ENCODE measurements at places on chromosomes 7 and 10.
A peak's percentile ranks its signal among the peaks of the same experiment; 100 is the strongest.

DNA sequence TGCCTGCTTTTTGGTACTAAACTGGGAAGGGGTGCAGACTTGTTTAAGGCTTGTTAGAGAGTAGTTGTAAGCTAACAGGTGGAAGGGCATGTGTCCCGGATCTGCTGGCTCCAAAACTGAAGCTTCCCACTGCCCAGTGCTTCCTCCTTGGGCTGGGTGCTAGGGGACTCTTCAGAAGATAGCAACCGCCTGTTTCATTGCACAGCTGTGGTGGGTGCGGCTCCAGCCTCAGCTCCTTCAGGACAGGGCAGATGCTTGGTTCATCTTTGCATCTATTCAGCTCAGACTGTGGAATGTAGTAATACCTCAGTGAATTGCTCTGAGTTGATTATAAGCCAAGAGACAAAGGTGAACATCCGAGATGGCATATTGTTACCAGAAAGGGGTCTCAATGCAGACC lies 527.1 kb downstream of the TYW1 start:
- DNase-seq: no peak

GRCh38 chr7:141369422-141369821 lies 181.8 kb upstream of the AGK start:
- no peak for DNase-seq

- no peak for DNase-seq
Observed at GRCh38 chr7:18505870-18506460, 10.4 kb downstream of the HDAC9 start.

- DNase-seq: peak; percentile 27
Observed at GRCh38 chr7:33932832-33933468, 27.6 kb downstream of the BMPER start.

- DNase-seq: no peak
Observed at GRCh38 chr7:326809-327232, 36.9 kb downstream of the FOXL3 start.

DNA sequence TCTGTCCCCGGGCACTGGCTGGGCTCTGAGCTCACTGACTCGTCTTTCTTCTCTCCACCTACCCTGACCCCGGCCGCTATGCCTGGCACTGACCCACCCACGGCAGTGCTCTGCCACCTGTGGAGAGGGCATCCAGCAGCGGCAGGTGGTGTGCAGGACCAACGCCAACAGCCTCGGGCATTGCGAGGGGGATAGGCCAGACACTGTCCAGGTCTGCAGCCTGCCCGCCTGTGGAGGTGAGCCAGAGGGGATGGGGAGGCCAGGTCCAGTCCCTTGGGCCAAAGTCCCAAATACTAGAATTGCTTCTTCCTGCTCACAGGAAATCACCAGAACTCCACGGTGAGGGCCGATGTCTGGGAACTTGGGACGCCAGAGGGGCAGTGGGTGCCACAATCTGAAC lies 27.3 kb downstream of the TBATA start:
- no peak for DNase-seq

DNA sequence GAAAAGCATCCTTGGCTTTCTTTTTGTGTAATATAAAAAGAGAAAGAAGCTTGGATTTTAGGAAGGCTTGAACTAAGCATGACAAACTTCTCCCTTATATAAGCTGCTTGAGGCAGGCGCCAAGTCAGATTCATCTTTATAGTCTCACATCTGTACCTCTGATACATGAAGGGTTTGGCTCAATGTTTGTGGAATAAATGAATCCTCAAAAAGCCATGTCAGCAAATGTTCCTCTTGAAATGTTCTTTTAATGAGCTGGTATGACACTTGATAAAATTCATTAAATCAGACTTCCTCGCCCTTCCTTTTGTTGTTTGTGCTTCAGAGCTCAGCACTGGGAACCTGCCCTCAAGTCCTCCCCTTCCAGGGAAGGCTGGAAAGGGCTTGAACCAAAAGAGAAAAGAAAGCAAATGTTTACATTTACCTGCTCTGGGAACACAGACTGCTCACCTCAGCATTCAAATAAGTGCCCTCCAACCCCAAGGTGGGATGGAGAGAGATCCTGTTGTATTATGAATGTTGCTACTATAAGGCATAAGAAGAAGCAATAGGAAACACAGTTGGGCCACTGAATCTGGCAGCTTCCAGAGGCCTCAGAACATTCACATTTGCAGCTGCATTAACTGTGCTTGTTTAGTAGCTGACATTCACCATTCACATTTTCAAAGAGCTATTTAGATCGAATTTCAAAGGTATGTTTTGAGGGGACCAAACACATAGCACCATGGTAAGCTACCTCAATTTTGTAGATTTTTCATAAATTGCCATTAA lies 212.6 kb downstream of the CACNA2D1 start:
- DNase-seq: no peak

DNA sequence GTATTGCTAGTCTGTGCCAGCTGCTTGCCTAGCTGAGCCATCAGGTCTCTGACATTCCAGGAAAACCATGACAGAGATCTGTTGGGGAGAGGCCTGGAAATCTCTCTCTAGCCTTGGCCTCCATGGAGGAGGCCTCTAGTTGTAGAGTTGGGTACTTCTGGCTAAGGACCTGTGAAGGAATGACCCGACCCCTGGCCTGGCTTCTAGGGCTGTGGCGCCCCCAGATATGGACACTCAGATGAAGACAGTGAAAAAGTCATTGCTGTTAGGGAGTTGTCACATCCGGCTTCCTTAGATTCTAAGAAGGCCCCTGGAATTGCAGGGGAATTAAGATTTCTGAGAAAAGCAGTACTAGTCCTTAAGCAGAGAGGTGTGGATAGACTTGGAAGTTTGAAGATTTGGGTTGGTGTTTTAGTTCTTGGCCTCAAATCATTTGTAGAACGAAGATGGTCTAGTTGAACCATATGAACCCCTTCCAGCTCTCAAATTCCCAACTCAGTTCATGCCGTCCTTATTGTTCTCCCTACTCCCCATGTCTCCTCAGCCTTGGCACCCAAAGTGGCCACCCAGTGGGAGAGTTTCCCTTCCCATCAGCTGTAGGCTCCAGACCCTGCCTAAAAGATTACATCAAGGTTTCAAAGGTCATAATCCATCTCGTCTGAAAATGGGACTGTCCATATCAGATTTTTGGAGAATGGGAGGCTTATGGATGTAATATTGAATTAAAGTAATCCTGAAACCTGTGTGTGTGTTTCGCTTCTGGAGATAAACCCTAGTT lies 7.0 kb downstream of the HHEX start:
- no peak for DNase-seq

- no peak for DNase-seq
Observed at GRCh38 chr7:106064316-106064715, 47.8 kb downstream of the SYPL1 start.

DNA sequence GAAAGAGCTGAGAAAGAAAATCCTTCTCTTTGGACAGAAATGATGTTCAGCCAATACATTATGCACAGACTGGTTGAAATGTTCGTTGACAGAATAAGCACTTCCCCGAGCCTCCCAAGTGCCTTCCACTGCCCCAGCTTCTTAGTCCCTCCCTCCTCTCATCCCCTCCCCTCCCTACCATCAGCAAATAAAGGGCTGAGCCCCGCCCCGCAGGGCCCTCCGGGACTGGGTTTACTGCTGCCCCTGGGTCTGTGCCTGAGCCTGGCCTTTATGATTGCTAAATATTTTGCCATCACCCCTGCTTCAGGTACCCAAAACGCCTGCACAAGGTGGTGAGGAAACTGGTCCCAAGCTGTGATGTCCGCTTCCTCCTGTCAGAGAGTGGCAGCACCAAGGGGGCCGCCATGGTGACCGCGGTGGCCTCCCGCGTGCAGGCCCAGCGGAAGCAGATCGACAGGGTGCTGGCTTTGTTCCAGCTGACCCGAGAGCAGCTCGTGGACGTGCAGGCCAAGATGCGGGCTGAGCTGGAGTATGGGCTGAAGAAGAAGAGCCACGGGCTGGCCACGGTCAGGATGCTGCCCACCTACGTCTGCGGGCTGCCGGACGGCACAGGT lies 28.1 kb downstream of the HKDC1 start:
- no peak for DNase-seq

DNA sequence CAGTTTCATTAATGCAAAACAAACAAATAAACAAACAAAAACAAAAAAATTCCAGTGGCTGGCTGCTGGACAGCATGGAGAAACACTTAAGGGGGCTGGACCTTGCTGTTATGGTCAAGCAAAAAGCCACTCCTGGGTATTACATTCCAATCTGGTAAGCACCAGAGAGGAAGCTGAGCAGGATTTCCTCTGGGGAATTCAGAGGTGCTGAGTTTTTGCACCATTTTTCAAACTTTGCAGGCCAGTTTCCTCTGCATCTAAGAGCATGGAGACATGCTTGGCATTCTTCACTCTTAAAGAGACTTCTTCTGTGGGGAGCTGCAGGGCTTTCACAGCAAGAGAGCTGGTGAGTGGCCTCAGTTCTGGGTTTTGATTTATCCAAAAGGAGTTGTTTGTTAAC lies 84.5 kb downstream of the FZD1 start:
- DNase-seq: no peak

- no peak for DNase-seq
Observed at GRCh38 chr10:3896161-3896560, 111.2 kb upstream of the KLF6 start.

DNA sequence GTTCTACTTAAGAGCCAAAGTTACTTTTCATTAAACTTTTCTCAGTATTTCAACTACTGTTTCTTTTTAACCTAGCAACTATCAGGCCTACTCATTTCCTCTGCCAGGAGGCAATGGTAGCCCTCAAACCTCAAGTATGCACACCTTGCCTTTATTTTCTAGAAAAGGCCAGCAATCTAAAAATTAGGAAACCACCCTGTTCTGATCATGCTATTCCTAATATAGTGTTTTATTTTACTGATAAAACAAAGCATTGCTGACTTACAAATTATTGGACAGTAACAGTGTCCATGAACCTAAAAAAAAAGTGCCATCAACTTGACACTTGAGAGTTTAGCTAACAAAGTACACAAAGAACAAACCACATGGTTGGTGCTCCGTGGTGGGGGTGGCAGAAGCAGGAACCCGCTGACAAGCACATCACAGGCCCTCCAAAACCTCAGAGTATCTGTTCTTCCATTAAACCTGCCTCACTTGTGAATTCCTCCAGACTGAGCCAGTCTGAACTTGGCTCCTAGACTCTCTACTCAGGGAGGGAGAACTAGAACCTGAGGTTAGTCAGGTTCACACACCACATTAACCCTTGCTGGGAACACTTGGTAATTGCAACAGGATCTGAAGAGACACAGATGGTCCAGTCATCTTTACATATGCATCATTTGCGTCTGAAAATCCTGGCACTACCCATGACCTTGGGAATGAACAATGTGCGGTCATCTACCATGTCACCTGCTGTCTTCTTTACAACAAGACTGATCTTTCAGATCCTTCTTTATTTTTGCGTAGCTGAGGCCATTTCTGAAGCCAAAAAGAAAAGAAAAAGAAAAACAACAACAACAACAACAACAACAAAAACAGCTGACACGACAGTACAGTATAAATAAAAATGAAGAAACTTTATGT lies 31.9 kb downstream of the PIP4K2A start:
- no peak for DNase-seq

GRCh38 chr7:150860291-150860977 lies 8.1 kb downstream of the AOC1 start:
- no peak for DNase-seq

GRCh38 chr10:60604342-60604741 lies 173.9 kb upstream of the CDK1 start:
- no peak for DNase-seq

DNA sequence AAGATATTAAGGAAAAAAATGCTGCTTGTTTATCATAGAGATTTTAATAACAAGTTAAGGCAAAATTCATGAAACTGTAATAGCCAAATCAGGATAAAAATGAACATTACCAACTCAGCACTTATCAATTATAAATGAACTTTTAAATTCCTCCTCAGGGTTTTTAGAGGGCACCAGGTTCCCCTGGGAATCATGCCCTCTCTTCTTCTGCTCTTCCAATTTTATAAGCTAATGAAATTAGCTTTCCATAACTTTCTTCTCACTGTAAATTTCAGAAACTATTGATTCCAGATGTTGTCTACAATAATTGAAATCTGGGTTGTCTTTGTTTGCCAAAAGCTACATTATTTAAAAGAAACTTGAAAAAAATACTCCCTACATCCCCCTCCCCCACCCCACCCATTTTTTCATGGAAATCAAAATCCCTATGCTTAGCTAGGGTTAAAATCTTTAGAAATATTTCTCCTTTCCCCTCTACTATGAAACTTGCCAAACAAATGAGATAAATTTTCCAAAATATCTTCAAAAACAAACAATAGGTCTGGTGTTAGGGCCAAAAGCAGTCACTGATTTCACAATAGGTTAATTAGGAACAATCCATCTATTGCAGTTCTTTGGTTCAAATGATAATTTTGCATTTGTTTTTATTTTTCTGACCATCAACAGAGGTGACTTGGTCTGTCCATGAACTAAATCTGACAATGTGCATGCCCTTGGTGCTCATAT lies 187.7 kb downstream of the DOCK4 start:
- no peak for DNase-seq

GRCh38 chr7:18064242-18064838 lies 36.7 kb upstream of the PRPS1L1 start:
- no peak for DNase-seq

DNA sequence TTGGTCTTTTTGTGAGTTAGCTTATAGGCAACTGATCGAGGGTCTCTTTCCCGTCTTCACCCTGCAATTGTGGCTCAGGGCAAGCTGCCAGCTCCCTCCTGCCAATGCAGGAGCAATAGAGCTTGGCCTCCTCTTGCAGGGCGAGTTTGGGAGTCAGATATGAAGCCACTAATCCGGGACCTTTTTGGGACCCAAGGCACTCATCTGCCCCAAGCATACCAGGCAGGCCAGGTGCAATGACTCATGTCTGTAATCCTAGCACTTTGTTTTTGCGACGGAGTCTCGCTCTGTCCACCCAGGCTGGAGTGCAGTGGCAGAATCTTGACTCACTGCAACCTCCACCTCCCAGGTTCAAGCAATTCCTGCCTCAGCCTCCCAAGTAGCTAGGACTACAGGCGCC lies 21.1 kb downstream of the LIMK1 start:
- no peak for DNase-seq

DNA sequence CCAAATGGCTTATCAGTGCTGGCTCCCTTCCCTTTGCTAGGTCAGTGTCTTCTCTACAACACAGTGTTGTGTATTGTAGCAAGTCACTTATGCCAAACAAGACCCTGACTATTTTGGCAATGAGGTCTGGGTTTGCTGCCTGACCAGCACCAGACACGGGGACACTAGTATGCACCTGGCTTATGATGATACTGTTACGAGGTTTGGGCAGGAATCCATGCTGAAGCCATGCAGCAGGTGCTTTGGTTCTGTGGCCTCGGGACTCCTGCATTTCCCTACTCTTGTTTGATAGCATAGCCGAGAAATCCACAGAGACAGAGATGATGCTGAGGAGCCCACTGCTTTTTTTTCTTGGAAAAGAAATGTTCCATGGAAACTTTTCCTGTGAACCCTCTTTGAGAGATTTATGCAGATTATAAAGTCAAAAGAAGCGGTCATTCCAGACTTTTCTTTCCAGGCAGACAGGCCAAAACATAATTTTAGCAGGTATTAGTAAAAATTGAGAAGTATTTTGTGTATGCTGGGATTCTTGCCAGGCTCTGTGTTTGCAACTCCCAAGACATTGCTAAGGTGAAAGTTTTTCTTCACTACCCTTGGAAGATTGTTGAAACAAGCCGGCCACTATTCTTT lies 291.1 kb downstream of the BBS9 start:
- DNase-seq: no peak
